SK-MEL-5 (cell line): ENCODE measurements at places on chromosomes 4 and X. TPM values are rescaled to one million over a fixed set of nuclear protein-coding genes. Genes with fewer than 3 reads are reported as not detected.

Gene PPP2R2C
- total RNA-seq = 0.55 TPM in 1 of 2 replicates, not detected in the other

Gene DHRSX
- total RNA-seq = 17.8 and 19.5 TPM in 2 replicates

Gene TMEM156
- total RNA-seq = not detected in 2 replicates

Gene UGT8
- 7.4 and 7.8 TPM in 2 replicates for total RNA-seq

Gene SLIT2
- 0.21 and 0.92 TPM in 2 replicates for total RNA-seq

Gene AMBN
- total RNA-seq = 0.13 TPM in 1 of 2 replicates, not detected in the other

Gene CC2D2A
- 33.2 and 33.5 TPM in 2 replicates for total RNA-seq

Gene FHL1
- 15.8 and 16.2 TPM in 2 replicates for total RNA-seq

Gene STOX2
- total RNA-seq = 2.1 and 2.5 TPM in 2 replicates

Gene MAGEE1
- 0.53 and 0.56 TPM in 2 replicates for total RNA-seq

Gene UNC5C
- 0.43 and 0.50 TPM in 2 replicates for total RNA-seq

Gene GPRASP3
- total RNA-seq = 1.5 and 2.2 TPM in 2 replicates

Gene SSX2B
- not detected in 2 replicates for total RNA-seq

Gene FHIP1A
- 1.8 and 2.7 TPM in 2 replicates for total RNA-seq

Gene PNMA6A
- total RNA-seq = 7.5 and 9.4 TPM in 2 replicates

Gene RBMXL3
- not detected in 2 replicates for total RNA-seq

Gene PHKA1
- total RNA-seq = 4.0 and 4.1 TPM in 2 replicates

Gene CCNB3
- 1.0 and 1.1 TPM in 2 replicates for total RNA-seq

Gene CT45A5
- total RNA-seq = 35.2 and 41.3 TPM in 2 replicates

Gene RAB39B
- 0.56 and 0.79 TPM in 2 replicates for total RNA-seq

Gene VCX3A
- 0.21 and 0.26 TPM in 2 replicates for total RNA-seq

Gene HTR2C
- not detected in 2 replicates for total RNA-seq

Gene NLRP2B
- total RNA-seq = not detected in 2 replicates

Gene TXK
- 0.13 TPM in 1 of 2 replicates, not detected in the other for total RNA-seq

Gene CPE
- 0.29 and 2.0 TPM in 2 replicates for total RNA-seq

Gene HTN1
- total RNA-seq = 108 and 127 TPM in 2 replicates

Gene RENBP
- 12.3 and 13.4 TPM in 2 replicates for total RNA-seq

Gene SPANXC
- total RNA-seq = not detected in 2 replicates

Gene RIPPLY1
- not detected in 2 replicates for total RNA-seq

Gene ODAPH
- total RNA-seq = not detected in 2 replicates

Gene CFP
- total RNA-seq = 0.95 TPM in 1 of 2 replicates, not detected in the other

Gene NFKB1
- total RNA-seq = 26.0 and 30.3 TPM in 2 replicates

Gene BTC
- total RNA-seq = 0.16 and 0.18 TPM in 2 replicates

Gene IL13RA2
- 206 and 223 TPM in 2 replicates for total RNA-seq

Gene NPY2R
- not detected in 2 replicates for total RNA-seq

Gene ZNF157
- 0.24 TPM in 1 of 2 replicates, not detected in the other for total RNA-seq

Gene TBC1D9
- total RNA-seq = 9.6 and 9.7 TPM in 2 replicates

Gene FAT4
- total RNA-seq = 0.11 and 1.0 TPM in 2 replicates

Gene SORCS2
- total RNA-seq = not detected in 2 replicates

Gene ARAP2
- total RNA-seq = 8.3 and 14.4 TPM in 2 replicates

Gene ATP1B4
- not detected in 2 replicates for total RNA-seq

Gene MAB21L2
- not detected in 2 replicates for total RNA-seq

Gene CTAG1A
- not detected in 2 replicates for total RNA-seq

Gene RADX
- 7.3 and 7.4 TPM in 2 replicates for total RNA-seq

Gene FGG
- 0.45 and 0.75 TPM in 2 replicates for total RNA-seq

Gene HS3ST1
- total RNA-seq = 0.21 and 1.3 TPM in 2 replicates

Gene IL3RA
- total RNA-seq = 0.26 TPM in 1 of 2 replicates, not detected in the other

Gene GC
- total RNA-seq = not detected in 2 replicates

Gene TRIM2
- 127 and 131 TPM in 2 replicates for total RNA-seq

Gene TCEAL7
- total RNA-seq = not detected in 2 replicates

Gene CDKN2AIP
- 14.2 and 15.6 TPM in 2 replicates for total RNA-seq

Gene ARHGAP6
- total RNA-seq = 0.16 and 0.21 TPM in 2 replicates

Gene ADAM29
- total RNA-seq = not detected in 2 replicates

Gene GPR119
- total RNA-seq = not detected in 2 replicates

Gene F8A2
- not detected in 2 replicates for total RNA-seq

Gene RBM46
- 0.40 and 0.42 TPM in 2 replicates for total RNA-seq

Gene CXCL1
- 76.1 and 81.3 TPM in 2 replicates for total RNA-seq

Gene FAM149A
- total RNA-seq = 9.0 and 10.1 TPM in 2 replicates

Gene MBNL3
- 4.9 and 5.7 TPM in 2 replicates for total RNA-seq
